GM23248 (cell line): ENCODE measurements at places on chromosomes 5 and 9. TPM values are rescaled to one million over a fixed set of nuclear protein-coding genes. Genes with fewer than 3 reads are reported as not detected.

DNA sequence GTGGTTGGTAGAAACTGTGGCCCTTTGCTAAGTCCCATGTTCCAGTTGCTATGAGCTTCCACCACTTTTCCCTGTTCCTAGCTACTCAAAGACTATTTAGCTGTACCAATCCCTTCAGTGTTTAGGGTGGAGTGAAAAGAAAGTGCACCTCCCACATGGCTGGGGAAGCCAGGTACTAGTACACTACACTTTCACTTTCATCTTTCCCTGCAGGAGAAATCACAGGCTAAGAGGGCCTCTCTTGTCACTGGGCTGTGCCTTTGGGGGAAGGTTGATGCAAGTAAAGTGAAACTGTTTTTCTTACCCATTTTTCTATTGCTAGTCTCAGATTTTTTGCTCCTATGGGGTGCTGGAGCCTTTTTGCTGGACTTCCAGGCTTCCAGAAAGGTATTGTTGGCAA is 33.5 kb upstream of the CKS2 start:
- DNase-seq: peak; percentile 13

GRCh38 chr9:68651280-68651893 is 53.7 kb upstream of the PIP5K1B start:
- no peak for DNase-seq

- DNase-seq: peak; percentile 88
These were observed at the start of gene TNC for GRCh38 chr9:115117999-115118878. TSS of gene TNC (minus strand) at chr9:115118157. CDS start at chr9:115091018, 27,139 bp downstream.

GRCh38 chr5:106417566-106417965 is 1253.2 kb downstream of the EFNA5 start:
- DNase-seq: no peak

- DNase-seq: peak; percentile 97
These were observed 57.2 kb downstream of the MTRR start for GRCh38 chr5:7925961-7926695.

DNA sequence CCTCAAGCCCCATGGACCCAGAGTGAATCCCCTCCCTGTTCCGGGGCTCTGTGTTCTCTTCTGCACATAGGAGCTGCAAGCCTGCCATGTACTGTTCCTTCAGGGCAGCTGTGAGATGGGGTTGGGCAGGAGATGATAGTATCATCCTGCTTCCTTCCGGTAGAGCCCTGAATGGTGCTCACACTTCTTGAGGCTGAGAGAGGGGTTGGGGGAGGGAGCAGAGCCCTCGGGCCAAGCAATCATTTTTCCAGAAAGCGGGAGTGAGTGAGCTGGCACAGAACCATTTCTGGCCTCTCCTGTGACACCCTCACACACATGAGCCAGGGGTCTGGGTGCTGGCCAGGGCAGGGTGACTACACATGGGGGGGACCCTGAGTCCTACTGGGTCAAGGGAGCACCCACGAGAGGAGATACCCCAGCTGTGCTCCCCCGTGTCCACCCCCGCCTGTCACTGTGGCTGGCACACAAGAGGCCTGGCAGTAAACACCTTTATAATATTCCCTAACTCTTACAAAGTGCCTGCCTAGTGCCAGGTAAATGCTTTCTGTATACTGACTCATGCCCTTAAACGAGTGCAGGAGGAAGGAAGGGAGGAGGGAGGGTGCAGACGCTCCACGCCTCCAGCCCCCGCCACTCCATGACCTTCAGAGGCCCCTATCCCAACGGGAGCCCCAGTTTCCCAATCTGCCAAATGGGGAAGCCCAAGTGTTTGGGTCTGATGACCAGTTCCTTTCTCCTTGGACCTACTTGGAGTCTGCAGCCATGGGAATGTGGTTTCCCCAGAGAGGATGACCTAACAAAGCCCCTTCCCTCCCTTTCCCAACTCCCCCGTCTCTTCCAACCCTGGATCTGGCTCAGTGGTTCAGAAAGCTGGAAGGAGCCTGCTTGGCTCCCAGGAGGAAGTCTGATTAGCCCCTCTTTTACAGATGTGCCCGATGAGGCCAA is 15.5 kb downstream of the AKNA start:
- DNase-seq: peak; percentile 13

DNA sequence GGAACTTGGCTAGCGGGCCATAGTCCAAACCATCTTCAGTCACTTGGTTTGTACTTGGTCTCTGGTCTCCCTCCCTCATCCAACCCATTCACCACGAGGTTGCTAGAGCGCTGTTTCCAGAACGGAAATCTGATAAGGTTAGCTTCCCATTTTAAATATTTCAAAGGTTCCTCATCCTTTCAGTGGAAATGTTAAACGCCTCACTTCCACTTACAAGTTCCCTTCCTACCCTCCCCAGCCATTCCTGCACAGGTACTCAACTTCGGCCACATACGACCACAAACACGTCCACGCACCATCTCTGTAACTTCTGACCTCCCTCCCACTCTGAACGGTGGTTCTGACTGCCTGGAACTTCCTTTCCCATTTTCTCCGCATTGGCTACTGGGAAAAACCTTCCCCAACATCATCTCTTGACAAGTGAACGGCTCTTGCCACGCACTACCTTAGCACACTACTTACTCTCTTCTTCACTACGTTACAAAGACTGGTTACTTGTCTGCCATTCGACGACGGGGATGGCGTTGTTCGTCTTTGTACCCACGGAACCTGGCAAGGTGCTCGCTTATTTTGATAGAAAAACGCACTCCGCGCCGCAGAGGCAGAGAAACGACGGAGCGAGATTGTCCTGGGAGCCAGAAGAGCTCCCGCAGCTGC is 629 bp downstream of the CCNH start:
- peak; percentile 61 for DNase-seq

The ENTPD2 gene
- total RNA-seq: not detected in 2 replicates

The WHRN gene
- total RNA-seq: 0.76 and 1.1 TPM in 2 replicates
